Activated naive CD4-positive, alpha-beta T cell (primary cell): ENCODE measurements at places on chromosomes 5 and 9.

DNA sequence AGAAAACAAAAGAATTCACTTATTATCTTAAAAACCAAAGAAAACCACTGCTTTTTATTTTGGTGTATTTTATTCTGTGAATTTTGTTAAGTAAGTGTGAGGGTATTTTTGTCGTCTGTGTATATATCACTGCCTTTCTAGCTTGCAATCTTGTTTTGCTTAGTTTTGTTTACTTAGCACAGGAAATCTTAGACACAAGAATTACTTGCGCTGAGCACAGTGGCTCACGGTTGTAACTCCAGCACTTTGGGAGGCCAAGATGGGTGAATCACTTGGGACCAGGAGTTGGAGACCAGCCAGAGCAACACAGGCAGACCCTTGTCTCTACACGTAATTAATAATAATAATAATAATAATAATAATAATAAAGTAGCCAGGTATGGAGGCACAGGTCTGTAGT lies 230.3 kb downstream of the PAPPA start:
- no peak for DNase-seq

DNA sequence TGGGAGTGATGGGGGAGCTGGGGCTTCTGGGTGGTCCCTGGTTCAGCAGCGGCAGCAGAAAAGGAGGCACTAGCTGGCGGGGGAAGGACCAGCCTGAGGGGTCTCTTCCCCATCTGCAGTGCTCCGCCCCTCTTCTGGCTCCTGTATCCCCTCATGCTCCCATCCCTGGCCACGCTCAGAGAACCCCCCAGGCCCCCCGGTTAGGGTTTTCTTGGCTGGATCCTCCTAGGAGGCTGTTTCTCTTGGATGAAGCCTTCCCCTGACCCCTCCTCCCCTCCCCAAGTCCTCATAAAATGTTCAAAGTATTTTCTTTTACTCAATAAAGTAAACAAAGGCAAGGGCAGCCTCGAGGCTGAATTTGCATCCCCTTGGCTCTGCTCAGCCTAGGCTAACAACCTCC lies 60.8 kb downstream of the FGF18 start:
- DNase-seq: no peak

DNA sequence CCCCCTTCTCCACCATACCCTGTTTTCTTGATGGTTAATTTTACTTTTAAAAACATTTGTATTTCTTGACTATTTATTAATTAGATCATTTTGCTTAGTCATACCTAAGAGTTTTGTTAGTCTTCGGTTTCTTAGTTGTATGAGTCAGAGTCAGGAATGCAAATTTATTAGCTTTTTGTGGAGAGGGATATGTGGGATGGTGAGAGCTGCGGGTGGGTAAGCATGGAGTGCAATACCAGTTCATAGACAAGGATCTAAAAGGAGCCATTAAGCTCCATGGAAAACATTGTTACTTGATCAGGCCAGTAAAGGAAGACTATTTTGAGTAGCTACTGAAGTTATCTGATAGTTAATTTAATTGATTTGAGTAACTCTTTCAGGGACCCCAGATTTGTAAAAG lies 77.5 kb downstream of the ZSWIM6 start:
- no peak for DNase-seq

GRCh38 chr9:120985819-120986222 lies 59.2 kb upstream of the TRAF1 start:
- DNase-seq: no peak

- no peak for DNase-seq
Measured at GRCh38 chr5:26700759-26701384, 337.5 kb downstream of the CDH9 start.

DNA sequence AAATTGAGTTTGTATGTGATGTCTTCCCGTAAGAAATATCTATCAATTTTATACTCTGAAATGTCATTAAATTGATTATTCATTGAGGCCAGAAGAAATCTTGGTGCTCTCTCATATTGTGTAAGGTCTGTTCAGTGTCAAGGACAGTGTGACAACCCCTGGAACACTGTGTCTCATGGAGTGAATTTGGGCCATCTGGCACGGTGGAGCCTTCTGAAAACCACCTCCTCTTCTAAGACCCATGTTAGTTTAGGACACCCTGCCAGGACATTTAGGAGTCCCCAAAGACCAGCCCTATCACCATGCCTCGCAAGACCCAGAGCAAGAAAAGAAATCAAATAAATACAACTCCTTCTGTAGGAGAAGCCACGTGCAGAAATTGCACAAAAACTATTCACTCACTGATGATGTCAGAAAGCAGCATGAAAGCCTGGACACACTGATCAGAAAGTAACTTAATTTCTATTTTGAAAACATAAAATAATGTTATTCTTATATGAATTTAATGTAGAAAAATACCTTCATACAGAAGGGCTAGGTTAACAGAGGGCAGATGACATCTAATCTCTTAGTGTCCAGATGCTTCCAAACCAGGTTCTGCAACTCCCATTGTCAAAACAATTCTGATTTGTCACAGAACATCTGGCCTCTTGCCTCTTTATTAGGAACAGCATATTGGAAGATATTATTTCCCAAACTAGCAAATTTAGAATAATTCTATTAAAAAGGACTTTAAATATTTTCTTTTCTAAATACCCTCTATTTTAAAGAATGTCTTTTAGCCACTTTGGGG lies 298.8 kb downstream of the NR2F1-AS1 start:
- no peak for DNase-seq

- DNase-seq: no peak
Measured at GRCh38 chr5:150615141-150615699, 25.2 kb upstream of the SYNPO start.

GRCh38 chr9:75134495-75134894 lies 46.2 kb downstream of the OSTF1 start:
- DNase-seq: no peak

DNA sequence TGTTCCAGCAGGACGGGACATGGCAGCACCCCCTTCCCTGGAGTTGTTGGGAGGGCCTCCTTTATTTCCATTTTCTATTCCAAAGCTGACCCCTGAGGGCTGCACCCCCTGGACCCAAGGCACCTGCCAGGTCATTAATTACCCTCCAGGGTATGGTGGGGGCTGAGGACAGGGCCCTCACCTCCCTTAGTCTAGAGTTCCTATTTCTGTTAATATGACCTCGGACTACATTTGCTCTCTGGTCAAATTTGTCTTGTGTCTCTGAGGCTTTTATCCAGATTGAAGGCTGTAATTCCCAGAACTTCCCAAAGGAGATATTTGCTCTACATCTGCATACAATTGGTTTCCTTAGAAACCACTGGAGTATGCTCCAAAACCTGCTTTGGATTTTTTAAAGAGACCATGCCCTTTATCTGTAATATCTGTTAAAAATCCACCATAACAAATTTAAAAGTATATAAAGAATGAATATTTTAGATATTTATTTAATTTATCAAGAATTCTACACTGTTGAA lies 16.8 kb downstream of the PHF2 start:
- DNase-seq: no peak

DNA sequence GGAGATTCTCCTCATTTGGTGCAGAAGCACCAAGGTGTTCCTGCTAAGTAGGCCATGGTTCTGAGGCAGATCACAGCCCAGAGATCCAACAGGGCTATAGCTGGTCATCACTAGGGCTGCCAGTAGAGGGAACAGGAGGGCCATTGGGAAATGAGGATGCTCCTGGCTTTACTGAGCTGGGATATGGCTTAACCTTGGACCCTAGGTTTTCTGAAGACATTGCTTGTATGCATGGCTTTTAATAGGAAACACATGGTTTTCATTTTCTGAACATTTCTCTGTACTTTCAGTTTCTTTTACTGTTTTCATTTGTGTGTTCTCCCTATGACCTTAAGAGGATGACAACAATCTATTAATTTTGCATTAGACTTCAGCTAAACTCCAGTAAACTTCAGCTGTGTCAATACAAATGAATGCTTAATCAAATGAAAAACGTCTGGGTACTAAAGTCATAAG lies at the start of gene IFNW1:
IFNW1 (minus strand) TSS at position 406 of the 456 bp plus-strand sequence; CDS start at position 144, 262 bp downstream.
- DNase-seq: no peak

- DNase-seq: no peak
Measured at GRCh38 chr5:39896706-39897105, 471.9 kb upstream of the DAB2 start.

GRCh38 chr9:136282272-136282861 lies 21.5 kb downstream of the CCDC187 start:
- DNase-seq: no peak

DNA sequence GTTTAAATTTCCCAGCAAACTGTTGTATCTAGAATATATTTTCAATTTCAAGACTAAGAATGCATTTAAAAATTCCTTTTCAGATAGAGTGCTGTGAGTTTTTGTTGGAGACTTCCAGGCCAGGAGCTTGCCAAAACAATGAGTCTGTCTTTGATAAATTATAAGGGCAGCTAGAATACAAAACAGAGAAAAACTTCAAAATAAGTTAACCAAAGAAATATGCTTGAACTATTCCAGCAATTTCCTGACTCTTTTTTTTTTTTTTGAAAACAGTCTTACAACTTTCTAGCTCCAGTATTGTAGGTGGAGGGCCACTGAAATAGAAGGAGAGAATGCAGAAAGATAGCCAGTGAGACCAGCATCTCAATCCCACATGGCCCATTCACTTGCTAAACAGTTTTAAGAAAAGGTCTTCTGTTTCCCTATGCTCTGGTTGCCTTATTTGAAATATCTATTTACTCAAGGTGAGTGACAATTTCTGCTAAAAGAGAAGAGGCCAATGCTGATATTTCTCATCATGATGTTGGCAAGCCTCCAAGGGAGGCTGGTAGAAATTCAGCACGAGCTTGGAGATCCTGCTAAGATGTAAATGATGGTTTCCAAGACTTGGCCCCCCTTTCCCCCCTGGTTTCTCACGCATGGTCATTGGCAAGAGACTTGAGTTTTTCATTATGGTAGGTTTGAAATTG lies 103.2 kb downstream of the USP20 start:
- no peak for DNase-seq

- no peak for DNase-seq
Measured at GRCh38 chr9:135479469-135480052, at the start of gene PPP1R26. Gene PPP1R26, plus strand, starts transcription at chr9:135479782. Its CDS starts 4,729 bp downstream, at chr9:135484511.

DNA sequence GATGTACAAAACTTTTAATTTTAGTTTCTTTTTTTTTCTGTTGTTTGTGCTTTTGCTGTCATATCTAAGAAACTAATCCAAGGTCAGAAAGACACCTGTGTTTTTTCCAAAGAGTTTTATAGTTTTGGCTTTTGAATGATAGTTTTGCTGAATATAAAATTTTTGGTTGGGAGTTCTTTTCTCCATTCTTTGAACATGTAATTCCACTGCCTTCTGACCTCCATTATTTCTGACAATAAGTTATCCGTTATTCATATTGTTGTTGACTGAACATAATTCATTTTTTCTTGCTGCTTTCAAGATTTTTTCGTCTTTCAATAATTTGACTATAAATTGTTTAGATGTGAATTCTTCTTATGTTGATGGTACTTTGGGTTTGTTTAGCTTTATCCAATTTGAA lies 82.2 kb upstream of the SLC24A2 start:
- no peak for DNase-seq

- no peak for DNase-seq
Measured at GRCh38 chr5:63401436-63402046, 560.7 kb downstream of the HTR1A start.

- DNase-seq: no peak
Measured at GRCh38 chr9:108374626-108375025, 481.2 kb downstream of the ACTL7B start.

DNA sequence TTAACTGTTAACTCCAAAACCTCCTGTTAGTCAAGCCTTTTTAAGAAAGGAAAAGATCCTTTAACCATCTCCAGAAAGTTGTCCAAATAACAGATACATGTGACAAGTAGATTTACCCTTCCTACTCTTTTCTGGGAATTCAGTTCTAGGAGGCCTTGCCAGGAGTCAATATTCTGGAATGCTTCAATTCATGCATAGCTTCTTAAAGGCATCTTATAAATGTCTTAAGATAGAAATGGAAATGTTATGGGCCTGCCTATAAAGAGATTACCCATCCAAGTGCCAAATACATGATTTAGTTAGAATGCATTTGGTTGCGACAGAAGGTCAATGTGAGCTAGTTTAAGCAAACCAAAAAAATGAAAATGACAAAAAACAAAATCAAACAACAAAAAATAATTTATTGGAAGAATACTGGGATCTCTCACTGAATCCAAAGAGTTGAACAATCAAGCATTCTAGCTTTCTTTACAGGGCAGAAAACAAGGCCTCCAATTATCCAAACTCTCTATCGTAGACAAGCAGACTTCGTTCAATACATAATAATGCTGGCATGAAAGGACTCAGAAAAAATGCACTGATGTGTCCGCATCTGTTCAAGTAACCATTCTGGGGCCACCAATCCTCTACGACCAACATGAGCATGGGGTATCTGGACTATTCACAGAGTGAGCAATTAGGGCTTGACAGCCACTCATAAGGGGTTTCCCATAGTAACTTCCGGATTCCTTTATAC lies 188.6 kb downstream of the CTNND2 start:
- DNase-seq: no peak

- DNase-seq: no peak
Measured at GRCh38 chr5:173281910-173282309, 46.3 kb downstream of the STC2 start.

DNA sequence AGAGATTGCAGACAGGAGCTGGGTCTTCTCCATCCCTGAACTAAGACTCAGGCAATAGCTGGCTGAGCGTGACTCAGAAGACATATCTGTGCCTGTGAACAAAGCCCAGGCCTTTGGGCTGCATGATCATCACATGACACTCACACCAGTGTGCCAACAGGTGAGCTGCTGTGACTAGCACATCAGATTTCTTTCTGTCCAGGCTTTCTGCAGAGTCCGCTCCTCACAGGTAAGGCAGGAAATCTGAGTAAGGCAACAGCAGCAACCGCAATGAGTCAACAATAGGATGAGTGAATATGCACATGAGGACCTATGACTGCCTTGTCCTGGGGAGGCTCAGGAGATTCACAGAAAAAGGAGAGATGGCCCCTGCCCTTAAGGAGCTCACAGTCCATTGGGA lies 293.6 kb downstream of the ACTL7B start:
- no peak for DNase-seq

GRCh38 chr5:54766748-54767147 lies 218.6 kb downstream of the ESM1 start:
- DNase-seq: no peak

- DNase-seq: no peak
Measured at GRCh38 chr5:42423285-42424165, at the start of gene GHR. Gene GHR, plus strand, starts transcription at chr5:42423439. Its CDS starts 142,436 bp downstream, at chr5:42565875.

DNA sequence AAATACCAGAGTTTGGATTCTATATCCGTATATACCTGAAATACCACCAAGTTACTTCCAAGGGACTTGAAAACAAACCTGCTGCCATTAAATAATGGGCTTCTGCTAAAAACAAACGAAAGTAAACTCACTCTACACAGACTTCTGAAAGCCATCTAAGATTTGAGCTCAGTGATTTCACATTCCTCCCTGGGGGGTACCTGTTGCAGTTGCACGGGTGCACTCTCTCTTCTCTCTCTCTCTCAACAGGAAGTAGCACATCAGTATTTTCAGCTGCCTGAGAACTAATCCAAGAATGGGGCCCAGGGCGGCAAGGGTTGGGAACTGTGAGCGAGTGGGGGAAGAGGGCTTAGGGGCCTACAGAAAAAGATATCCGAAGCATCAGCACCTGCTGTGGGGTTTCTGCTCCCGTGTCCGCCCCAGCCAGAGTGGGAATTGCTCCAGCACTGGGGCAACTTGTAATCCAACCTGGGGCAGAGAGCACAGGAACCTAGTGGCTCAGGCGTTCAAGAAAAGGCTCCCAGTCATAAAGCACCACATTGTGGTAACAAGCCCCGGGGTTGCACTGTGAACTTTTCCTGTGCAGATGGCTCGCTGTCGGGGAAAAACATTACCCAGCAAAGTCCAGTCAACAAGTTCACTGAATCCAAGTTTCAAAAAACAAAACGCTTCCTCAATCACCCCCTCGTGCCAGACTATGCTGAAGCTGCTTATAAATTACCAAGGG lies 99.8 kb downstream of the EFNA5 start:
- no peak for DNase-seq

GRCh38 chr5:154058055-154059038 lies 19.6 kb downstream of the MFAP3 start:
- no peak for DNase-seq
